Glutamatergic neuron (in vitro differentiated cells): ENCODE measurements at places on chromosomes 2 and 18. TPM values are rescaled to one million over a fixed set of nuclear protein-coding genes. Genes with fewer than 3 reads are reported as not detected.

DNA sequence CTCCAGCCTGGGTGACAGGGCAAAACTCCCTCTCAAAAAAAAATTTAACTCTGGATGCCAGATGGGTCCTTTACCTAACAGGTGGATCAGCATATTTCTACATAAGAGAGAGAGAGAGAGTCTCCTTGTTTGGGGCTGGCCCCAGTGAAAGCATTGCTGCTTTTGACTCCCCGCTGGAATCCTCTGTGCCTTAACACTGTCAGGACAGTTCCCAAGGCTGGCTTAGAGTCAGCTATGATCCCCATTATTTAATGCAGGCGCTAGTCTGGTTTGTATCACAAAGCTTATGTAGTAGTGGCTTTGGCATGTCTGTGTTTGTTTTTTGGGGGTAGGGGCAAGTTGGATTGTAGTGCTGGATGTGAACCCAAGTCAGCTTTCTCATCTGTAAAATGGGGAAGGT lies 9.4 kb downstream of the INPP4A start:
- DNase-seq = no peak

DNA sequence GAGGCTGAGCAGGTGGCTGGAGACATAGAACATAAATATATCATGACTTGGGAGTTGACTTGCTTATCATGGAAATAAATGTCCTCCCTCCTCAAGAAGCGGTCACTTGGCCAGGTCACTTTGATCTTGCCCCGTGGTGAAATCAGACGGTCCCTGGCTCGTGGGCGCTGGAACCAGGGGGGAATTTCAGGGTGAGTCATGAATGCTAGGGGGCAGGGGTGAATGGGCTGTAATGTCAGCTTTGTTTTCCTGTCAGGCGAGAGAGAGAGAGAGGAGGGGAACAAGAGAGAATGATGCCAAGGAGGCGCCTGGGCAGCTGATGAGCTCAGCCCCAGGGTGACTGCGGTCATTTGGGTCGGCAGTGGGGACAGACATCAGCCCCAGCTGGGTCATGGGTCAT lies 47.7 kb downstream of the RRM2 start:
- DNase-seq = no peak

DNA sequence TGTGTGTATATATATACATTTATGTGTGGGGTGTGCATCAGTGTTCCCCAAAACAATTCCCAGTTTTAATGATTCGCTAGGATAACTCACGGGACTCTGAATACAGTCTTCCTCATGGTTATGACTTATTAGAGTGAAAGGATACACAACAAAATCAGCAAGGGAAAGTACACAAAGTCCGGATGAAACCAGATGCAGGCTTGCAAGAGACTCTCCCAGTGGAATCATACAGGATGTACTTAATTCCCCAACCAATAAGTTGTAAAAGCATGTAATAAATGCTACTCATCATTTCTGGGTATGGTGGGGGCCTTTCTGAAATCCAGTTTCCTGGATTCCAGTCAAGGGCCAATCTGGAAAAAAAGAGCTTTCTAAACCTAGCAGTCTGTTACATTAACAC lies 654.1 kb upstream of the SYT4 start:
- no peak for DNase-seq

- DNase-seq = no peak
Observed at GRCh38 chr2:151040039-151040438, 221.6 kb downstream of the RBM43 start.

DNA sequence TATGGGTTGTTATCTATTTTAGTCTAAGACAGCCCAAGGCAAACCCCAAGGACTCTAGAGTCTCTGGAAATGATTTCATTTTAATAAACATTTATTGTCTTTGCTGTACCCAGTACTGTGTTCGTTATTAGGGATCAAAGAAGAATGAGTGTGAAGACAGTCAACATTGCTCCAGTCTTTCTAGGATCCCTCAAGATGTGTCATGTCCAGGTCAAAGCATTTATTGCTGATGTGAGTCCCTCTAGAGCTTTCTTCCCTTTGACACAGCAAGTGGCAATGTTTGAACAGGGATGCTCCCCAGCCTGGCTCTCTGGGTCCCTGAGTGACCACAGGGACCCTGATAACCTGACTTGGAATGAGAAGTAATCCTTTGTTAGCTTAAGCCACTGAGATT lies 123.1 kb upstream of the STK17B start:
- DNase-seq = no peak

DNA sequence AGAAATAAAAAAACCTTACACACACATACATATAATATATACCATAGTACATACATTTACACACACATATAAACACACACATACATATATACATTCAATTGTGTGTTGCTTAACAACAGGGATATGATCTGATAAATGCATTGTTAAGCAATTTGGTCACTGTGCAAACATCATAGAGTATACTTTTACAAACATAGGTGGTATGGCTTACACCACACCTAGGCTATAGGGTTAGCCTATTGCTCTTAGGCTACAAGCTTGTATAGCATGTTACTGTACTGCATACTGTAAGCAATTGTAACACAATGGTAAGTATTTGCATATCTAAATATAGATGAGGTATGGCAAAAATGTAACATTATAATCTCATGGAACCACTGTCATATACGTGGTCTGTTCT lies 156.8 kb upstream of the ERBB4 start:
- no peak for DNase-seq

- DNase-seq = no peak
Observed at GRCh38 chr2:203155406-203155805, 83.4 kb upstream of the CYP20A1 start.

- no peak for DNase-seq
Observed at GRCh38 chr2:85265304-85265703, 62.5 kb downstream of the TGOLN2 start.

GRCh38 chr18:25678221-25678620 lies 326.3 kb upstream of the ZNF521 start:
- no peak for DNase-seq

Gene EDAR
- total RNA-seq = not detected

Gene ANKRD53
- total RNA-seq = 11.7 TPM

Gene AMER3
- total RNA-seq = 20.6 TPM

Gene HAAO
- not detected for total RNA-seq
